Nephron progenitor cell (in vitro differentiated cells): ENCODE measurements at places on chromosomes 3 and 15.

- no peaks in the 10 kb centered on the region for H3K36me3 ChIP-seq
- peaks cover 18% of the 10 kb centered on the region for H3K27me3 ChIP-seq
- H3K27ac ChIP-seq, result no peak overlapping the region
- DNase-seq, result no peak
These were observed 150.7 kb downstream of the CADPS start for GRCh38 chr3:62724503-62724902.

DNA sequence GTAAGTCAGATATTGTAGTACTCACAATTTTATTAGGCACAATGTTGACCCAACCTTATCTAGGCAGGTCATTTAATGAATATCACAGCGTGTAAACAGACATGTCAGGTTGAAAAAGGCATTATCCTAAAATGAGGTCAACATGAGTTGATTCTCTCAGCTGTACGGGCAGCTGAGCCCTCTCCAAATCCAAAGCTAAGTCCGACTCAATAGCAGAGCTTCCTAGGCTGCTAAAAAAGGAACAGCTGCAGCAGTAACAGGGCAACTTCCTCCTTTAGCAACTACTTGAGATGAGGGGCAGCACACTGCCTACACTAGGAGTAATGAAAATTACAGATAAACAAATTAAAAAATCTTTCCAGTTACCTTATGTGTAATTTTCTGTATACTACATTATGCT is 189.2 kb downstream of the CADM2 start:
- no peak overlapping the region for H3K4me3 ChIP-seq
- DNase-seq, result no peak
- H3K36me3 ChIP-seq, result no peaks in the 10 kb centered on the region
- no peaks in the 10 kb centered on the region for H3K4me1 ChIP-seq

DNA sequence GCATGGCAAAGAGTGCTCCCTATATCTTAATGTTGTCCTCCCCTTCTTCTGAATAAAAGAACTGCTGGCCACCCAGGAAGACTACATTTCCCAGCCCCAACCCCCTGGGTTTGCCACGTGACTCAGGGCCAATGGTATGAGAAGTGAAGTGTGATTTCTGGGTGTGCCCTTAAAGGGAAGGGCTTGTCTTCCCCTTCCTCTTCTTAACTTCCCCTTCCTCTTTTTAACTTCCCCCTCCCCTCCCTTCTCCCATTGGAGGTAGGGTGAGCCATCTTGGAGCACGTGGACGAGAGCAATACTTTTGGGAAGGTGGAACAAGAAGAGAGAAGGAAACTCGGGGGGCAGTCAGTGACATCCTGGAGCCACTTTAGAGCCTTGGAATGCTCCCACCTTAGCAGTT is 6.8 kb upstream of the KBTBD12 start:
- no peak for DNase-seq
- peaks cover 9% of the 10 kb centered on the region for H3K27me3 ChIP-seq

- H3K27ac ChIP-seq, result peak overlapping the region; percentile 79
- H3K4me3 ChIP-seq, result no peak overlapping the region
- peaks cover 75% of the 10 kb centered on the region for H3K4me1 ChIP-seq
- peaks cover 11% of the 10 kb centered on the region for H3K27me3 ChIP-seq
- H3K36me3 ChIP-seq, result peaks cover 37% of the 10 kb centered on the region
These were observed 27.3 kb downstream of the RNU5B-1 start for GRCh38 chr15:65331811-65332210.

GRCh38 chr3:112582244-112582874 is 20.5 kb downstream of the SLC35A5 start:
- peak; percentile 27 for DNase-seq
- peaks cover 32% of the 10 kb centered on the region for H3K36me3 ChIP-seq
- H3K27ac ChIP-seq, result no peak overlapping the region
- H3K27me3 ChIP-seq, result no peaks in the 10 kb centered on the region
- no peaks in the 10 kb centered on the region for H3K4me1 ChIP-seq

- no peaks in the 10 kb centered on the region for H3K36me3 ChIP-seq
- DNase-seq, result no peak
- peaks cover 4% of the 10 kb centered on the region for H3K27me3 ChIP-seq
These were observed 172.7 kb upstream of the LMCD1 start for GRCh38 chr3:8328967-8329366.

DNA sequence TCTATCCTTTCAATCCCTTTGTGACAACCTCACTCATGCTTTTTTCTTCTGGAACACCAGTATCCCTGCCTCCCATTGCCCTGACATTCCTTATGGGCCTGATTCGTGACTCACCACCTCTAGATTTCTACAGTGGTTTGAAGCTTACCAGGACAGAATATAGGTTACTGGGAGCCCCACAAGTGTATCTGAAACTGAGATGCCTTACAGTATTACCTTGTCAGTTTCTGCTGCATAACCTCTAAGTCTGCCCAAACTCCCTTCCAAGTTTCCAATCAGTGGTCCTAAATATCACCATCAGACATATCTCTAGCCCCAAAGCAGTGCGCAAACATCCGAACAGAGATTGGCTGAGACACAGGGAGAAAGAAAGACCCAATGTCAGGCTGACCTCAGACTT is 5.6 kb downstream of the CPB1 start:
- no peak overlapping the region for H3K4me3 ChIP-seq
- DNase-seq, result no peak
- peaks cover 14% of the 10 kb centered on the region for H3K4me1 ChIP-seq
- H3K27ac ChIP-seq, result no peak overlapping the region
- no peaks in the 10 kb centered on the region for H3K36me3 ChIP-seq
- H3K27me3 ChIP-seq, result no peaks in the 10 kb centered on the region

DNA sequence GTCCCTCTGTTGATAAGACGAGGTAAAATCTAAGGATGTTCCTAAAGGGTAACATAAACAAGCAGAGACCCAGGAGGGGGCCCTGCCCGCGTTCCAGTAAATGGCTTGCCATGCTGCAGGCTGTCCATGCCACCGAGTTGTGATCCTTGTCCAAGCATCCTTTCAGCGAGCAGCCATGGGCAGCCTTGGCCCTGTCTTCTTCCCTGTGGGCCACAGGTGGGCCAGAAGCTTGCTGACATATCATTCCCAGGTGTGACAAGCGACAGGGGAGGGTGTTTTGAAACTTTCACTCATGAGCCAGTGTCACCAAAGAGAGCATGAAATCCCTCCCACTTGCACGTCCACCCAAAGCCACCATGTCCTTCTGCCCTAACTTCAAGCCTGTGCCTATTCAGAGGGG is 53.7 kb downstream of the PCSK6 start:
- no peak overlapping the region for H3K27ac ChIP-seq
- no peak for DNase-seq
- peaks cover 5% of the 10 kb centered on the region for H3K36me3 ChIP-seq
- H3K27me3 ChIP-seq, result peaks cover 3% of the 10 kb centered on the region

- H3K4me1 ChIP-seq, result peaks cover 28% of the 10 kb centered on the region
- H3K36me3 ChIP-seq, result no peaks in the 10 kb centered on the region
- H3K27ac ChIP-seq, result no peak overlapping the region
- no peak overlapping the region for H3K4me3 ChIP-seq
These were observed 54.4 kb upstream of the KIF23 start for GRCh38 chr15:69359722-69360121.

DNA sequence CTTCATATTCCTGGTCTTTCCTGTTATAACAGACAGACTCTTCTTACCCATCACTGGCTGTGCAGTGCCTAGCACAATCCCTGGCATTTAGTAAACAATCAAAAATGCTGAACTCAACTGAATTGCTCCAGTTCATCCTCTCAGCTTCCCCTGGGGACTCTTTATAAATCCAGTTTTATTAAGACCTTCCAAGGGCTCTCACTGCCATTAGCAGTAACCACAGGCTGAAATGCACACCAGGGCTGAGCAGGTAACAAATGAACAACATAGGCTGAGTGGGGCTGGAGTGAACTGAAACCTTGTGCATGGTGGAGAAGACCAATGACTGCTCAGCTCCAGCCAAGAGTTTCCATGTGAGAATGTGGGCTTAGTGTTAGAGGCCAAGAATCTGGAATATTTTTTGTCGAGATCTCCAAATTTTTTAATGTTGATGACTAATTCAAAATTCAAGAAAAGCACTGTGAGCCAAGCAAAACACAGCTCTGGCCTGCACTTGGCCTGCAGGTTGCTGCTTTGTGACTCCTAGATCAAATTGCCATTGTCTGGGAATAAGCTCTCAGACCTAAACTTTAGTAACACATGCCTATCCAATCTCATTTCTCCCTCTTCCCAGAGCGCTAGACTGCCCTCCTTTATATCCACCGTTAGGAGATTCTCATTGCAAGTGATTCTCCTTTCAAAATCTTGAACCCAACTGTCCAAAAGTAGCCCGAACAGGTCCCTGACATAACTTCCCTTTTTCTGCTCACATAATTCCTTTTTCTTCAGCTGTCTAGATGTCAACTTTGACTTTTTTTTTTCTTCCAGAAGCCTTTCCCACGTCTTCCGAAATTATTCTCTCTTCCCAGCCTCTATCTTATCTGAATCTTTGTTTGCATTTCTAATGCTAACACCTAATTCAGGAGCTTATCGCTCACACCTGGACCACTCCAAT is 7.4 kb downstream of the SQOR start:
- no peak for DNase-seq
- no peak overlapping the region for H3K27ac ChIP-seq
- H3K4me1 ChIP-seq, result peaks cover 16% of the 10 kb centered on the region

- no peak for DNase-seq
- H3K36me3 ChIP-seq, result no peaks in the 10 kb centered on the region
- H3K4me1 ChIP-seq, result peaks cover 7% of the 10 kb centered on the region
- H3K27ac ChIP-seq, result no peak overlapping the region
These were observed 46.5 kb downstream of the CD86 start for GRCh38 chr3:122101646-122102045.

GRCh38 chr3:129506231-129506742 is 22.2 kb upstream of the RHO start:
- peaks cover 4% of the 10 kb centered on the region for H3K27me3 ChIP-seq
- peaks cover 21% of the 10 kb centered on the region for H3K4me1 ChIP-seq
- no peak overlapping the region for H3K4me3 ChIP-seq
- no peak overlapping the region for H3K27ac ChIP-seq
- DNase-seq, result no peak

GRCh38 chr3:50580683-50581458 is 11.5 kb downstream of the HEMK1 start:
- no peak overlapping the region for H3K27ac ChIP-seq
- DNase-seq, result no peak
- peaks cover 4% of the 10 kb centered on the region for H3K27me3 ChIP-seq
- no peak overlapping the region for H3K4me3 ChIP-seq
